Activated T-helper 2 cell treated with anti-CD3 and anti-CD28 coated beads, Interferon-gamma antibody, Interleukin-2, Interleukin-4, amounts not matched to agents 10 μg/mL and 5 μg/mL and 100 μg/mL, durations not matched to agents 14 hours and 24 hours and 36 hours (primary cell): ENCODE measurements at places on chromosomes 12 and 14.

DNA sequence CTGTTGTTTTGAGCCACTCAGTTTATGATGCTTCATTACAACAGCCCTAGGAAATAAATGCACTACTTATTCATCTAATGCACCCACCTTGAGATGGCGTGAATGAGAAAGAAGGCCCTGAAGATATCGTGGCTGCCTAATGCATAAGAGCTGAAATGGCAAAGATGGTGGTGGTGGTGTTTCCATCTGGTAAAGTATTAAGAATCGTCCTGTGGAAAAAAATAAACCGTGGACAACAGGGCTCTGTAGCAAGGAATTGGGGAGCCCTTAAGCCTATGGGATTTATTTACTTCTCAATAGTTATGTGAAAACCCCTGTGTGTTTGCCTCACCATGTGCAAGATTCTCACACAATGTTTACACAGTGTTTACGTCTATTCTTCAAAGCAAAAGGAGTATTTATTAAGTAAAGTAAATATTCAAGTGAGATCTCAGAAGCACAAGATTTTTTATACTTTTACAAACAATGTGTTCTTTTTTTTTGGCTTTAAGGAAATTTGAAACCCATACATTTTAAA lies 1555.2 kb upstream of the FLRT2 start:
- DNase-seq: no peak

- DNase-seq: no peak
Measured at GRCh38 chr12:88756153-88756552, 175.9 kb upstream of the KITLG start.

DNA sequence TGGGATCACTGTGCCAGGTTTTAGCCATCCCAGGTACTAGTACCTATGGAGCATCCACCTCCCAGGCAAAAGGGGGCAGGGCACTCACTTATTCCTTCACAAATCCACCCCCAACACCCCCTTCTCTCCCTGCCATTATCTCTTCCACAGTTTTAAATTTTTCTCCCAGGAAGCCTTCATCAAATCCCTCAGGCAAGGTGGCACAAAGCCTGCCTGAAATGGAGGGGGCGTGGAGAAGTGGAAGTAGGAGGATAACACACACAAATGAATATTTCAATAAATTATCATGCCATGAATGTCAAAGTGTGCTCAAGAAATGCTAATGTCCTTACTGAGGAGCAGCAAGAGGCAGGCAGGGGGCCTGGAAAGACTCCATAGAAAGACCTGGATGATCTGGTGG lies 4.7 kb upstream of the CHST11 start:
- DNase-seq: no peak

DNA sequence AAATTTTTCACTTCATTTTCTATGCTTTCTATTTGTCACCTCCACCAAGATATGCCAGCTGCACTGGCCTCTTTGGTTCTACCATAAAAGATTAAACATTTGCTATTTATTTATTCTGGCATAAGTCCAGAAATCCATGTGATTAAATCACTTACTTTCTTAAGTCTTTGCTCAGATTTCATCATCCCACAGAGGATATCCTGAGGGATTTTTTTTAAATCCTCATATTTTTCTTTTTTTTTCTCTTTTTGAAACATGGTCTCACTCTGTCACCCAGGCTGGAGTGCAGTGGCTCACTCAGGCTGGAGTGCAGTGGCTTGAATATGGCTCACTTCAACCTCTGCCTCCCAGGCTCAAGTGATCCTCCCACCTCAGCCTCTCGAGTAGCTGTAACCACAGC lies 645.4 kb upstream of the ATXN7L3B start:
- no peak for DNase-seq

DNA sequence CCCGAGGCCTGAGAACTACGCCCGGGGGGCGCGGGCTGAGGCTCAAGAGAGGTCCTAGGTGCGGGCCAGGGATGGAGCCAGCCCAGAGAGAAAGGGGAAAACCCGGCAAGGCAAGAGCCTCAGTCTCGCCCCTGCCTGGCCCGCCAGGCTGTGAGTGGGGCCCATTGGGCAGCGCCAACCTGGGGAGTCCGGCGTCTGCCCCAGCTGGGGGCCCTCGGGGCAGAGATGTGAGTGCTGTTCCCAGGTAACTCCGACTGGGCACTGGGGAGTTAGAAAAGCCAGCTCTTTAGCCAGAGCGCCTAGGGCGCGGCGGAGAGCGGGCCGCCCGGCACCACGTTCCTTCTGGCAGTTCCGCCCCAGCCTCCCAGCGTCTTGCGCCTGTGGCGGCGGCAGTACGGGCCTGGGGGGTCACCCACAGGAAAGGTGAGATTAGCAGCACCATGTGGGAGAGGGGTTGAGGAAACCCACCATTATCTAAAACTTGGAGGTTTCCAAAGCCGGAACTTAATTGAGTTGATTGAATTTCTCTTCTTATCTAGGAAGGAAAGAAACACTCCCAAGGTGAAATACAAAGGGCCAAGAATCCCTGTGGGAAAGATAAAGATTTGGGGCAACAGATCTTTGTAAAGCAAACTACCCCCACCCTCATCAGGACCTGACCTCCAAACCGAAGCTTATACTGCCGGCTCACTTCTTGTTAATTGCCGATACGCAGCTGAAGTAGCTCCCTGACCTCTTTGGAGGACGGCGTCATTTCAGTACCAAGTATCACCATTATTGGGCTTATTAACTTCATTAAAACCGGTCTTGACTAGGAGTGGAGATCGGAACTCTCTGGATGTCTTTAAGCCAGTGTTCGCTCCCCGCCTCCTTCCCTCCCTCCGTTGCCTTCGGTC lies 11.6 kb downstream of the OTX2 start:
- no peak for DNase-seq

DNA sequence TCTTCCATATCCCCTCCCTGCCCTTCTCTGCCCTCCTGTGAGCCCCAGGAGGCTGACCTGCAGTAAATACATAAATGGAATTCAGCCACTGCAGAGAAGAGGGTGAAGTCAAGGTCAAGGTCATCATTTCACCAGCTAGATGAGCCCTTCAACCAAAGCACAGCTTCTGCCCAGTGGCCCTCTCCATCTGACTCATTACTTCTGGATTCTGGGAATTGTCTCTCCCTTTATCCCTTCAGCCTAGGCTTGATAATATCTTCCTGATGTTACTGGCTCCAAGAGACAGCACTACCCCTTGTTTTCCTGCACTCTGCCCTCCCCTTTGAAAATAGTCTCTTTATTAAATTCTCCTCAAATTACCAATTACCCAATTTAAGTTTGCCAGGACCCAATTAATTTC lies 64.5 kb downstream of the TTC9 start:
- no peak for DNase-seq

DNA sequence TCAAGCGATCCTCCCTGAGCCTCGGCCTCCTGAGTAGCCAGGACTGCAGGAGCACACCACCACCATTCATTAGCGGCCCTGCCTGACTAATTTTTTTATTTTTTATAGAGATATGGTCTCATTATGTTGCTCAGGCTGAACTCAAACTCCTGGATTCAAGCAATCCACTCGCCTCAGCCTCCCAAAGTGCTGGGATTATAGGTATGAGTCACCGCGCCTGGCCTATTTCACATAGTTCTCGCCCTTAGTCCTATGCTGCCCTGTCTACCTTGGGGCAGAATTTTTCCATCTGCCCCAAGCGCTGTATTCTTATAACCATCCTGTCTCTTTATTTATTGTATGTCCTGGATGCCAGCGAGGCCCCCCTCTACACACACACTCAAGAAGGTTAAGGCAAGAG lies 50.9 kb upstream of the BCL2L14 start:
- no peak for DNase-seq

GRCh38 chr12:20508359-20508758 lies 140.0 kb downstream of the PDE3A start:
- no peak for DNase-seq

- no peak for DNase-seq
Measured at GRCh38 chr14:70018230-70018629, 139.0 kb downstream of the SMOC1 start.

DNA sequence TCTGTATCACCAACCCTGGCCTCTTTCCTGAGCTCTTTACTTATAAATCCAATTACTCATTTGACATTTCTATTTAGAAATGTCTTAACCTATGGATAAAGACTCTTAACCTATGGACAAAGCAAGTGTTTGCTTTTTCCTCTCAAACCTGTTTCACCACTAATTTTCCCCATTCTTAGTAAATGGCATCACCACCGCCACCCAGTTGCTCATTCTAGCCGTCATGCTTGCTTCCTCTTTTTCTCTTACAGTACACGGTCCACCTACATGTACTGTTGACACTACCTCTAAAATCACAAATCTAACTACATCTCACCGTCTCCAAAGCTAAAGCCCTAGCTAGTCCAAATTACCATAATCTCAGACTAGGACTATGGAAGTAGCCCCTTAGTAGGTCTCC lies 60.0 kb downstream of the CAPS2 start:
- DNase-seq: no peak

GRCh38 chr14:62897771-62898170 lies 147.5 kb downstream of the KCNH5 start:
- DNase-seq: no peak

DNA sequence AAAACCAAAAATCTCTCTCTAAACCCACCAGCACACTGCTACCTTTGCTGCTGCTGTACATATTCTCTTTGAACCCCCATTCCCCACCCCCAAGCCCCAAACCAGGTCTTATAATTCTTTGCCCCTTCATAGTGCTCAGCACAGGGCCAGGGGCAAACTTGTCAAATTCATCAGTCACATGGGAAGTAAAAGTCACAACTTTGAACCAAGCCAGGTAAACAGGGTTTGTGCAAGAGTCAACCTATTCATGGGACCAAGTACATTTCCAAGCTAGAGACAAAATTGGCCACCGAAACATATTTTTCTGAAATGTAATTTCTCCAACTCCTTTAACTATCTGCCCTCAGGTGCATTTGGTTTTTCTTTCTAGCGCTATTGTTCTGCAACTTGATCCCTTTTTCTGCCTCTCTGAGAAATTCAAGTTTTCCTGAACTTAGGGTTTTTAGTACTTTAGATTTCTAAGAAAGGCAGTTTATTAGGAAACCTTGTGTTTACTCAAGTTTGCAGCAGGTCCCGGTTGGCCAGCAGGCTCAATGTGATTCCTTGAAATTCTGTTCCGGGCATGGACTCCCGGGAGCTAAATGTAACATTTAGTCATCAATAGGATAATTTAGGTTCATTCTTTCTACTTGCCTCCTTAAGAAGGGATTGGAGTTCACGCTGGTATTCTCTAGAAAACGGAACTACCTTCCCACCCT lies 230.5 kb downstream of the EFCAB11 start:
- DNase-seq: no peak

GRCh38 chr12:89538897-89539296 lies 13.1 kb upstream of the POC1B start:
- DNase-seq: no peak

DNA sequence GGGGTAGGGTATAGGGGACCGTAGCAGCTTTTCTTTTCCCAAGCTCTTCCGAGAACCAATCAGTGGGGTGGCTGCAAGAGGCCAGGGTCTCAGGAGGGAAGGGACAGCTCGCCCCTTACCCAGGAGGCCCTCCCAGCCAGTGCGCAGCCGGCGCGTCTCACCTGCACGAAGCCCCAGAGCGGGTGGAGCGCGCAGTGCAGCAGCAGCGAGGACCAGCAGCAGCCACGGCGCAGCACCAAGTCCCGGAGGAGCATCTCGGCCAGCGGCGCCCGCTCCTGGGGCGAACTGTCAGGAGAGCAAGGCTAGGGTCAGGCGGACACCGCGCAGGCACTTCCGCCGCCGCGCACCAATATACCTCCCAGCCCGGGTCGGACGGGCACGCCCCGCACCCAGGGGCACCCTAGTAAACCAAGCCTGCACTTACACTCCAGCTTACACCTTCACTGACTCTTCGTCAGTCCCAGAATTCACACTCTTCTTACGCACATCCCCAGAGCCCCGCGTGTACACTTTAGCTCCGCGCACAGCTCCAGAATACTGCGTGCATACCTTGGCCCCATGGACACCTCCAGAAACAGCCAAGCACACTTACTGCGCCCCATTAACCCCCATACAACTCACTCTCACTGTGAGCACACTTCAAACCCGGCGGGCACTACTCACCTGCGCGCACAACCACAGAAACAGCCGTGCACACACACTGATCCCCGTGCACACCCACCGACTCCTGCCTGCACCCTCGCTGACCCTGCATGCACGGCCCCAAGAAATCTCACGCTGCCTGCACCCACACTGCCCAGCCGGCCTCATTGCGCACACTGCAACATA lies 606 bp downstream of the PRIMA1 start:
- DNase-seq: no peak

DNA sequence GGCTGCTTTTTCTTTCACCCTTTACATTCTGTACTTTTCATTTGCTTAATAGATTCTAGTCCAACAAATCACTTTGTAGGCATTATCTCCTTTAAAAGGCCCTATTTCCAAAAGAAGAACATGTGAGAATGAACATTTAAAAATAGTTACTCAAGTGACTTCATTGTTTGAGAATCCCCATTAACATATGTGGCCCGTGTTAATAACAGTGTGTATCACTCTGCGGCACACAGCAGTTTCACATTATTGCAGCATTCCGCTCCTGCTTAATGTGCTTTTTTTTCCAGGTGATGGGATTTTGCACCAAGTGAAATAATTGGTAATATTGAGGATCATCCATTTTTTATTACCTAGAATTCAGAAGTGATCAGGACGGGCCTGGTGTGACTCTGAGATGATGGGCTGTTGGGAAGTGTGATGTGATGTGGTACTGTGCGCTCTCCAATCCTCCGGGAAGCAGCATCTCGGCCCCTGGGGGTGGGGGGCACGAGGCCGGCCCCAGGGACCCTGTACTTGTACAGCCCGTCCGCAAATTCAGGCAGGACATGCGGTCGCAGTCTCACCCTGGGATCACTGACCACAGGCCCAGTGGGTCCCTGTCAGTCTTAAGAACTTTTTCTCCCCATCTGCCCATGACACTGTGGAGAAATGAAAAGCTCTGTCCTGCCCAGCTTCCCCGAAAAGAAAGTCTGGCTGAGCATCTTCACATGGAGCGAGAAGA lies 32.9 kb downstream of the SLC15A4 start:
- no peak for DNase-seq

DNA sequence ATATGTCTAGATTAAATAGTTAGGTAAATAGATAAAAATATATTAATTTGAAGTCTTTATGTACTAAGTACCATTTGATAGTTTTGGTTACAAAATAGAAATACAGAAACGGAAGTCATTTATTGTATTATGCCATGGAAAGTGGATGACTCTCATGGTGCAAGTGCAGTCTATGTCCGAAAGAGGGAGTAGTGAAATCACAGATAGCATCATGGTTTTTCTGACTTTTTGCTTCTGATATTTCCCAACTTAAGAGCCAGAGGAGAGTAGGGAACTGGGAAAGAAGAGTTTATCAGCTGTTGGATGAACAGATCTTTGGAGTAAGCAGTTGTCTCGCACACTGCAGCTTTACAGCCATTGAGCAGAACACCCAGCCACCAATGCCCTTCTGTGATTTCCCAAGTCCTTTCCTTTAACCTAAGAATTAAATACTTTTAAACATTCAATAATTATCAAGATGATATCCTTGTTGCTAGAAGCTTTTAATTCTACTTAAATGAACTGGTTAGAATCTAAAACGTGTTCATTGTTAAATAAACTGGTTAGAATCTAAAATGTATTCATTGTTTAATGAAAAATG lies 18.4 kb upstream of the SRGAP1 start:
- no peak for DNase-seq

GRCh38 chr12:120639771-120640721 lies at the start of gene CABP1:
Gene CABP1 (plus strand): TSS chr12:120640626. CDS start chr12:120640686, 60 bp downstream.
- peak; percentile 38 for DNase-seq

- DNase-seq: peak; percentile 61
Measured at GRCh38 chr14:91078095-91078737, 17.8 kb upstream of the RPS6KA5 start.
